CD4-positive, alpha-beta memory T cell (primary cell): ENCODE measurements at places on chromosomes 7 and 10.

- no peak for DNase-seq
These were observed 42.5 kb downstream of the DLD start for GRCh38 chr7:107933386-107934013.

DNA sequence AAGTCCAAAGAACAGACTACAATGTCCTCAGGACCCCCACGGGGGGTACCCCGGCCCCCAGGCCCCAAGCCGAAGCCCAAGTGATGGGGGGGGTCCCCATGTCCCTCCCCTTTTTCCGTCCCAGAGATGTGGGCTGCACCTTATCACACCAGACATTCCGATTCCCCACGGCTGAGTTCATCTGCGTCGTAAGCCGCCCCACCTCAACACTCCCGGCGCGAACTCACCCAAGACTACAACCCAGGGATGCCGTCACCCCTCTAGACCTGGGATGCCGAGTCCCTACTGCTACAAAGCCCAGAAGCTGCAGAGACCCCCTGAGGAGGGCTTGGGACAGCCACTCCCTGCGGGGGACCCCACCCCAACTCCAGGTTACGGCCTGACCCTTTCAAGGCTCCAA is 14.5 kb downstream of the PDGFA start:
- no peak for DNase-seq

DNA sequence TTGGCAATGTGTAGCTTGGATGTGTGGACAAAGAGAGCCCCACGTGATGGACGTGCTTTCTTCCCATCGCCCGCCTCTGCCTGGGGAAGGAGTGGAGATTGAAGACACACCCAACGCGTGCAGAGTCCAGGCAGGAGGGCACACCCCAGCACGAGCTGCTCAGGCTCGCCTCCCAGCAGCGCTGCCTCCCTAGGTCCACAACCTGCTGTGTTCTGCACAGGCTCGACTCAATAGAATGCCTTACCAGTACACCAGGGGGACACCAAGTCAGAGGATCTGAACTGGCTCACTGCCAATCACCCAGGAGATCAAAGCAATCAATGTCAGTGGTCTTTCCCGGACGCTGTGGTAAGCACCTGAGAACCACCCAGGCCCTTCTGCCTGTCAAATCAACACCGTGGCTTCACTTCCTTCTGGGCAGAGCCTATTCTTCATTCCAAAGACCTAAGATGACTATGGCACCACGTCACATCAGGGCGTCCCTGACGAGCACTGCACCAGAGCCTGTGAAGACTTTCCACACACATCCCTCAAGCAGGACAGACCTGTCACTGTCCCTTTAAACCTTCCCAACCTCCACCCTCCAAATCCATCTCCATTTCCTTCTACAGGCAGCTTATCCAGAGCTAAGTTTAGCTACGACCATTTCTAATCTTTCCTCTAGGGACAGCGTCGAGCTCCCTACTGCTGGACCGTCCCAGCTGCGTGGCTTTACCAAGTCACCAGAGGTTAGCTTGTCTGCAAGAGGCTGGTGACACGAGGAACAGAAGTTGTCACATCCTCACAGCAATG is 72.3 kb downstream of the AMZ1 start:
- no peak for DNase-seq

DNA sequence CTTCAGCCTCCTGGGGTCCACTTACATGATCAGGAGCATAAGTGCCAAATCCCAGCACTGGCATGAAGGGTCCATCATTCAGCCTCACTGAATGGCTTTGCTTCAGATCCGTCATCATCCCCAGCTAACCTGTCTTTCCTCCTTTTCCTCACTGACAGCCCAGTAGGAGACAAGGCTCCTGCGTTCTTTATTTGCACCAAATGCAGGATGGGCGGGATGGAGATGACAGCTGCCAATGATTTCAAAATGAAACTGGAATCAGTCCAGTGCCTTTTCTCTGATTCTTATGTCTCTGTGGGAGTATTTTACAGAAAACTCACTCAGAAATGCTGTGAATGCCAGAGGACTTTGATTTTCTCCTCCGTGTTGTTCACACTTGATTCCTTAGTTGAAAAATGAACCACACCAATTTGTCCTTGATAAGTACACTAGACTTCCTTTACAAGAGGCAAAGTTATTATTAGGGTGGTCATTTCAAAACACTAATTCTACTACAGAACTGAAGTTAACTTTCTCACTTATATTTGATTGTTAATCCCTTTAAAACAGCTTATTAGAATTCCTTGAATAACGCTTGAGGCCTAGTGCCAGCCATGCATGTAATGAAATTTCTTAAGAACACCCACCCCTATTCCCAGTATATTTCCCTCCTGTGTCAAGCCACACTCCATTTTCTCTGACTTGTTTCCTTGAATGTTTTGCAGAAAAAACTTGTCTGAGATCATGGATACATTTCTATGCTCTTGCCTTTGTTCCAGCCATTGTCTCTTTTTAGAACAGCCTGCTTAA is at the start of gene AKR1C8:
AKR1C8 (minus strand) TSS at position 164 of the 789 bp plus-strand sequence; CDS start at position 118, 46 bp downstream.
- DNase-seq: no peak

DNA sequence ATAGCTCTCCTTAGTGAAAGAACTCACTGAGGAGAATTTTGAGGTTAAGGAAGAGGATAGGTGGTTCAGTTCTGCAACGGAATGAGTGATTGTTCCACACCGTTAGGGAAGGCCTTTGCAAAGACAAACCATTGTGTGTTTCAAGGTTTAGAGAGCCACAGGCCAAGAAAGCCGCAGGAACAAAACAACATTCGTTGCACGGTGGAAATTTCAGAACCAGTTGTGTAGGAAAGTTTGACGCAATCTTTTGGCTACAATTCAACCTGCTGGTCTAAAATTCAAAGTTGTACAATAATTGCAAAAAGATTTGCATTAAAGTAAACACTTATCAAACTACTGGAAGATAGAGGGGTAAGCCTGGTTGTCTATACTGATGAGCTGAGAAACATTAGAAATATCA is 91.4 kb downstream of the FAM107B start:
- DNase-seq: no peak
